Activated T-cell treated with anti-CD3 and anti-CD28 coated beads for 48 hours (primary cell): ENCODE measurements at places on chromosomes 2 and 18.

DNA sequence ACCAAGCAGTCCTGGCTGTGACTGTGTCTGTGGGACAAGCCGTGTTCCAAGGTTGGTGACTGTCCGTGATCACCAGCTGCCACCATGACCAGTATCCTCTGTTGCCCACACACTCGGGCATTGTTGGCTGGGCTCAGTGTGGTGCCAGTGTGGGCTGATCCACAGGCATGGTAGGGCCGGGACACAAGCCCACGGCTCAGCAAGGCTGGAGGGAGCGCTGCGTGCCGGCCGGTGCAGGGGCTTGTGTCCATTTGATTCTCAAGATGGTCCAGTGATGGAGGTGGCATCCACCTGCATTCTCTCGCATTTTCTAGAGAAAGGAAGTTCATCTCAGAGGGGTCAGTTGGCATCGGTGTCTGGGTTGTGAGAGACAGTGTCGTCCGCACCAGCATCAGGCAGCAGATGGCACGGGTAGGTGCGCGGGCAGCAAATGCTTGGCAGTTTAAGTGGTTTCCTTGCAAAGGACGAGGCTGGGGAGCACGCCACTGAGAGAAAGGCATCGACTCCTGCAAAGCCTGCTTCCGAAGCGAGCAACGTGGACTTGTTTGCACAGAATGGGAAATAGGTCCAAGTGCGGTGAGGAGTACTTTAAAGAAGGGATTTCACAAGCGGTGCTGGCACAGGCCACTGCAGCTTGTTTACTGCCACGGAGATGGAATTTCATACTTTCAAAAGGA, 20.9 kb downstream of the TWIST2 start:
- DNase-seq = no peak

DNA sequence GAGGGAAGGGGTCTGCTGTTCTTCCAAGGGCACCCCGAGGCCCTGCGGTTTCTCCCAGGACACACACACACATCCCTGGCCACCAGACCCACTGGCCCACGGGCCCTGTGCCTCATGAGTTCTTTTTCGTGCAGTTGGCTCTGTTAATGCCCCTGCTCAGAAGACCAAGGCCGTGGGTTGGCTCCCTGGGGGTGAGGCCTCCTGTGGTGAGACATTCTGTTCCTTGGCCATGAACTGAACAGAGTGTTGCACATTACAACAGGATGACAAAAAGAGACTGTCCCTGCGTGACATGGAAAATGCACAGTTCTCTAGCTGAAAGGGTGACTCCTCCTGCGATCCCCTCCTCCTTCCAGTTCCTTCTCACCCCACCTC, 30.7 kb downstream of the SH2D6 start:
- no peak for DNase-seq

DNA sequence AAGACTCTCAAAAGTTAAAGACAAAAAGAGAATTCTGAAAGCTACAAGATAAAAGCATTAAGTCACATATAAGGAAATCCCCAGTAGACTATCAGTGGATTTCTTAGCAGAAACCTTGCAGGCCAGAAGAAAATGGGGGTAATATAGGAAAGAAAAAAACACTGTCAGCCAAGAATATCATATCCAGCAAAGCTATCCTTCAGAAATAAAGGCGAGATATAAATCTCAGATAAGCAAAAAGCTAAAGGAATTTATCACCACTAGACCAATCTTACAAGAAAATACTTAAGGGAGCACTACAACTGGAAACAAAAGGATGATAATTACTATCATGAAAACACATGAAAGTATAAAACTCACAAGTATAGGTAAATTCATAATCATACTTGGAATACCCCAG, 63.1 kb downstream of the USP40 start:
- DNase-seq = no peak

- no peak for DNase-seq
These were observed 38.1 kb downstream of the NAPG start for GRCh38 chr18:10563886-10564285.
